Hematopoietic multipotent progenitor cell treated with erythropoietin and hydrocortisone succinate and interleukin-3 and kit ligand, for 8 days (in vitro differentiated cells): ENCODE measurements at places on chromosomes 2 and 18.

DNA sequence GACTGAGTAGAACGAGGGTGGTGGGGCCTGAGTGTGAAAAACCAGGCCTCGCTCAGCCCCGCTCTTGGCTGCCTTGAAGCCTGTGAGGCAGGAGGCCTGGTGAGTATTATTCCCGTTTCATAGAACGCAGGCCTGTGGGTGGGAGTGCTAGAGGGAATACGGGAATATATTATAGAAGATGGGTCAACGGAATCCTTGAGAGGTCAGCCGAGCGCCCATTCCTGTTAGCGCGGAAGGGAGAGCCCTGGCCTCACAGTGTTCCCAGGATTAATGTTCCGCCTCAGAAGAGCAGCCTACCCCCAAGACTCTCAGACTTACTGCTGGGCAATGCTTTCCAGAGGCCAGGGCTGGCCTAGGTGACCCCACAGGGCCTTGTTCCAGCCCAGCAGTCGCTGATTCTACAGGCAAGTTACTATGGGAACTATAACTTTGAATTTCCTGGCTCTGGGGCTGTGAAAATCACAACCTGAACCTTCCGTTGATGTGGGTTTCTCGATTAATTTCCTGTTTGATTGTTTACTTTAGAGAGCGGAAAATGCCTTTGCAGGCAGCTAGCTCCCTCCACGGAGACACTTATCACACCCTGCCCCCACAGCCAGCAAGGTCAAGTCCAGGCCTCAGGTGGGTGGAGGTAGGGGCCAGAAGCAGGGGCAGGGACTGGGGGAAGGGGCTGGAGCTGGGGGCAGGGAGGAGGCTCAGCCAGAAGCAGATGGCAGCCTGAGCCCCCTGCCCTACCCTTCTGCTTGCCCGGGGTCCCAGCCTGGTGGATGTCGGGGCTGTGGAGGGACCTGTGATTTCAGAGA is 108.3 kb downstream of the SMAD7 start:
- no peak for DNase-seq

- no peak for DNase-seq
Observed at GRCh38 chr2:115560666-115561065, 1118.2 kb downstream of the DPP10 start.

DNA sequence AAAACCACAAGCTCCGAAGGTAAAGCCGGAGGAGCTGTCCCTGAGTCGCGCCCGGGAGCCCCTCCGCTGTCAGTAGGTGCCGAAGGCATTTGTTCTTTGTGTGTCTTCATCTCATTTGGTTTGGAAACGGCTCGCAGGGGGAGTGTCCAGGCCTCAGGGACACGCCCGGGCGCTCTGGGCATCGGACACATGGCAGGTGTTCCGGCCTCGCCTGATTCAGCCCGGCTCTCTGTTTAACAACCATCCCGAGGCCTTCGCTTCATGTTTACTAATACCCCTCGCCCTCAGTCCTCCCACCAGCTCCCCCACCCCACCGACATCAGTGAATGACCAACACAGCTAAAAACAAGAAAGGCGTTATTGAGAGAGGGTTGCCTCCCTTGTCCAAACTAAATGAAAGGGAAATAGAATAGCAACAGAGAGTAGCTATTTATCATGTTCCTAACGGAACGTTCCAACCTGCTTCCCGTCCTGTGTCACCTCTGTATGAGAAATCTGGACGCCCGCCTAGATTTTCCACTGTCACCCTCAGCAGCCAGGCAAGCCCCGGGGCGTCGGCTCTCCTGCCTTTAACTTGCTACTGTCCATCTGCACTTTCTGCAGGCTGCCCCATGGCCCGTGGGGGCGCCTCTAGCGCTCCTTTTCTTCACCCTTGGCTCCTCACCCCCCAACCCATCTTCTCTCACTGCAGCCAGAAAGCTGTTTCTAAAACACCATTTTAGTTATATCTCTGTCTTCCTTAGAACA is 73.9 kb downstream of the MYCN start:
- DNase-seq, result no peak

GRCh38 chr2:88053934-88054781 is 1.4 kb downstream of the KRCC1 start:
- DNase-seq, result peak; percentile 24

DNA sequence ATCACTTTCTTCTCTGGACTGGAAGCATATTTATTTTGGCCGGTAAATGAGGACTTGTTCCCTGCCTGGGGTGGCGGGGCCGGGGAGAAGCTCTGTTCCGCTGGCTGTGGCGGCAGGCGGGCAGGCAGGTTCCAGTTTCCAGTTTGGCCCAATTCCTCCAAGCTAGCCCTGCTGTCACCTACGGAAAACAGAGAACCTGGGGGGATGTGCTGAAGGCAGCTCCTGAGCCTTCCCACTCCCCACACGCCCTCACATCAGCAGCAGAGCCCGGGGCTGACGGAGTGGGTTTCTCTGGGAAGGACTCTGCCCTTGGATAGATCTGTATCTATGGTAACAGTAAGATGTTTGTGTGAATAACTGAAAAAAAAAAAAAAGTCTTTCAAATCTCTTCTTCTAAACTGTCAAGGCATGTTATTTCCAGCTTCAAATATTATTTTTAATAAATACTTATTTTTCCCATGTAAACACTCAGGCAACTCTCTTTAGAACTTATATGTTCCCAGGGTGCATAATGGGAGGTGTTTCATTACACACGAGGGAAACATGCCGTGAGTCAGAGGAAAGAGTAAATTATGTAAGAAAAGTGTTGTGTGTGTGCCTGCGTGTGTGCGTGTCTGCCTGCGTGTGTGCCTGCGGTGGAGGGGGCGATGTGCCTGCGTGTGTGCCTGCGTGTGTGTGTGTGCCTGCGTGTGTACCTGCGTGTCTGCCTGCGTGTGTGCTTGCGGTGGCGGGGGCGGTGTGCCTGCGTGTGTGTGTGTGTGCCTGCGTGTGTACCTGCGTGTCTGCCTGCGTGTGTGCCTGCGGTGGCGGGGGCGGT is 116.1 kb upstream of the ZNF516 start:
- no peak for DNase-seq

DNA sequence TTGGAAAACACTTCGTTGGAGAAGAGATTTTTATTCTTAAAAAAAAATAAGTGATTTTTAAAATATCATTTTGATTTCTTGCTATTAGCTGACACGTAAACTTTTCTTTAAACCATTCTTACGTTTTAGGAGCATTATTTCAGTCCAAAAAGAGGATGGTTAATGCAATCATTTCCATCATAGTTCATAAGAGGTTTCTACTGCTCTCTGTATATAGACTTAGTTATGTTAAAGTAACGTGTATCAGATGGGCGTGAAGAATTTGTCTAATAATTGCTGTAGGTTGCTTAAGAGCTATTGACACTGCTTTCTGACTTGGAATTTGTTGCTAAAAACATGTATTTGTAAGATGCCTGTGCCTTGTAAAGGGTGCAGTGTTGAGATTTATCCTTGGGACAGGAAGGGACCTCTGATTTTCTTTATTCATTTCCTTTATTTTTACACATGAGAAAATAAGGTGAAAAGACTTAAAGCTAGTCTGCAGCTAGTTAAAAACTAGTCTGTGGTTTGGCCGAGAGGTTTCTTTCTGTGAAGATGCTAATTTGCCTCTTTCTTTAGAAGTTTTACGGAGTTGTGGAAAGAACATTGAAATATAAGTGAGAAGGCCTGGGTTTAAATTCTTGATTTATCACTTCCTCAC is 2.9 kb downstream of the ANKRD12 start:
- DNase-seq, result no peak

DNA sequence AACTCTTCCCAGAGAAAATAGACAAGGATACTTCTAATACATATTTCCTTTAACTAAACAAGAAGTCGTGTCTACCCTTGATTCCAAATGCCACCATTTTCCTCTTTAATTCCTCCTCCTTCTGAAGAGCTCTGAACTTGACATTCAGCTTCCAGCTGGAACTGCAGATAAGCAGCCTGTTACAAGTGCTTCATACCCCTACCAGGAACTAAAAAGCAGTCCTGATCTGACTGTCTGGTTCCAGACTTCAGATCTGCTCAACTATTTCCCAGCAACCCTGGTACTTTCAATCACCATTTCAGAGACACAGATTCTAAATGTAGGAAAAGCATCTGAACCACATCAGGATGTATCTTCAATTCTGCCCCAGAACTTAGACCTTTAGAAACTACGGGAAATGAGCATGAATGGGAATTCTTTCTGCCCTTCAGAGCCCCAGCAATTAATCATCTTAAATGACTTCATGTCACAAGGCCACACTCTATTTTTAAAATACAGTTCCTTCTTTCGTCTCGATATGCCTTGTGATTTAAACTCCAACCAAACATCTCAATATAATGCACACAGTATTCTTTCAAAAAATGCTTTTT is 159.5 kb downstream of the L3MBTL4 start:
- no peak for DNase-seq

- DNase-seq, result no peak
Observed at GRCh38 chr2:73111073-73112025, 1.4 kb downstream of the RAB11FIP5 start.
